Right forelimb (tissue), 1 donor: ENCODE measurements at places on chromosomes 3 and 15.

- no peak for DNase-seq
Measured at GRCh38 chr15:95853350-95853749, 477.1 kb upstream of the NR2F2 start.

DNA sequence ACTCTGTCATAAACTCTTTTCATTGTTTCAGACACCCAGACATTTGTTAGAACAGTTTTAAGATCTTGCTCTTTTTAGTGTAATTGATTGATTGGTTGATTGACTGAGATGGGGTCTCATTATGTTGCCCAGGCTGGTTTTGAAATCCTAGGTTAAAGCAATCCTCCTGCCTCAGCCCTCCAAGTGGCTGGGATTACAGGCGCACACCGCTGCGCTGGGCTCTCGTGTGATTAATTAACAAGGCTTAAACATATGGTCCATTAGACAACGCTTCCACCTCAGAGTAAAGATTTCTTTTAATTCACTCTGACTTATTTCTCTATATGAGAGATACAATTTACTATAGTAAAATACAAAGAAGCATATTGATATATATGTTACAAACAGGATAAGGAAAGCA, 114.0 kb upstream of the C2CD4B start:
- DNase-seq = no peak

DNA sequence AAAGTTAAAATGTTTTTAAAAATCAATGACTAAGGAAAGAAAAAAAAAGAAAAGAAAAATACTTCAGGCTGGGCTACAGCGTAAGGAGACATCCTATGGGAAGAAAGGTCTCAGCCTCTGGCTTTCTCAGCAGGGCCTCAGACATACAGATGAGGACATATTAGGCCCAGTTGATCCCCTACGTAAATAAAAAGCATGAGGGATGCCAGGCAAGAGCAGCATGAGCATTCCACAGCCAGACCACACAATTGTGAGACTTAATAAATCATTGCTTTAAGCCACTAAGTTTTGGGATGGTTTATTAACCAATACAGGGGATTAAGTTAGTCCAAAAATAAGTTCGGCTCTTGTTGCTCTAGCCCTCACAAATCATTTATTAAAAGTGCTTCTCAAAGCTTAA, 394.1 kb upstream of the NECTIN3 start:
- DNase-seq = no peak

DNA sequence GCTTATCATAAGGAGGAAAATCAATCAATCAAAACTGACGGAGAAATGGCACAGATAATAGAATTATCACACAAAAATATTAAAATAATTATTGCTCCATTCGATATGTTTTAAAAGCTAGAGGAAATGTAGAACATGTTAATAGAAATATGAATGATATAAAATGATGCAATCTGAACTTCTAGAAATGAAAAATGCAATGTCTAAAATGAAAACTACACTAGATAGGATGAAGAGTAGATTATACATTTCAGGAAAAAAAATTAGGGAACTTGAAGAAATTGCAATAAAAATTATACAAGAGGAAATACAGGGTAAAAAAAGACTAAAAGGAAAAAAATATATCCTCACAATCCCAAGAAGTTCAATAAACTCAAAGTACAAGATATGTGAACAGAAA, 80.2 kb upstream of the TP63 start:
- no peak for DNase-seq

- DNase-seq = no peak
Measured at GRCh38 chr15:97944724-97945123, 15.8 kb upstream of the ARRDC4 start.

- no peak for DNase-seq
Measured at GRCh38 chr3:169615833-169616232, 47.7 kb downstream of the MECOM start.

- no peak for DNase-seq
Measured at GRCh38 chr15:28184166-28184565, 85.1 kb upstream of the OCA2 start.

GRCh38 chr15:84151205-84151931, 84.2 kb upstream of the GOLGA6L4 start:
- no peak for DNase-seq

- DNase-seq = no peak
Measured at GRCh38 chr15:70922119-70922518, 29.5 kb downstream of the LRRC49 start.

GRCh38 chr15:99951511-99951910, 218.3 kb upstream of the LYSMD4 start:
- peak; percentile 48 for DNase-seq

DNA sequence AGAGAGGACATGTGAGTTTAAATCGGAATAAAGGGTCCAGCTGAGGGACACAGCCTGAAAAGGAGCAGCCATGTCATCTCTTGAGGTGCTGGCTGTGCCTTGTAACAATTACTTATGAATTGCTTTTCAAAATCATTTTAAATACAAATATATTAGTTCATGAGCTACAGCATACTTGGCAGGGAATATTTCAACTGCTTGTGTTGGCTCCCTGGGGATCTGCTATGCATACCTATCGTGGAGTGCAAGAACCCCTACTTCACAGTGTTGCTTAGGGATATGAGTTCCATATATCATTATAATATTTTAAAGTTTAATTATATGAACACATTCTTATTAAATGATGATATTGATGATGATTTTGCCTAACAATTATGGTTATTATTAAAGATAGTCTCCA, 19.1 kb upstream of the P2RY14 start:
- DNase-seq = no peak

DNA sequence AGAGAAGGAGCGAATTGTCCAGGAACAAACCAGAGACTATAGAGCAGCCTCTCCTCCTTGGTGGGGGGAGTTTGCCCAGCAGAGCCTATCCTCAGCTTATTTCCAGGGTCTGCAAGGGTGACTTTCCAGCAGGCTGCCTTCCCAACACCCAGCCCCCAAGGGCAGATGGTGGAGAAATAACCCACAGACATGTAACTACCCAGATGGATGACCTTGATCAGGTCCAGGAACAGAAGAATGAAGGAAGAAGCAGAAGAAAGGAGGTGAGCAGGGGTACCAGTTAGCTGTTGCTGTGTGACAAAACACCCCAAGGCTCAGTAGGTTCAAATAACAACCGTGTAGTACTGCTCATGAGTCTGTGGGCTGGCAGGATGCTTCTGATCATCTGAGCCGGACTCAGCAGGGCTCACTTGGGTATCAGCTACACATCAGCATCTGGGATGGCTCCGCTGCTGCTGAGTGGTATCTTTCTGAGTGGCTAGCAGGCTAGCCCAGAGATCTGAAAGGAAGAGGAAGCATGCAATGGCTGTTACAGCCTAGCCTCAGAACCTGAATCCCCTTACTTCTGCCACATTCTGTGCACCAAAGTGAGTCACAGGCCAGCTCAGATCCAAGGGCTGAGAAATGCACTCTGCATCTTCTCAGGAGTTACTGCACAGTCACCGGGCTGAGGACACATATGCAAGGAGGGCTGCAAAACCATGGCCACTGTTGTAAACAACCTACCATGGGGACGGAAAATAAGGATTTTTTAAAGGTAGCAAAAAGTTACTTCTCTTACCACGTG, 22.2 kb upstream of the TXNRD3 start:
- DNase-seq = no peak

- no peak for DNase-seq
Measured at GRCh38 chr15:67852418-67852817, 12.6 kb upstream of the RNU6-1 start.

GRCh38 chr3:155744626-155745324, at the start of gene PLCH1:
Gene PLCH1 (minus strand): TSS chr3:155745071. CDS start chr3:155704224, 40,847 bp downstream.
- peak; percentile 71 for DNase-seq

DNA sequence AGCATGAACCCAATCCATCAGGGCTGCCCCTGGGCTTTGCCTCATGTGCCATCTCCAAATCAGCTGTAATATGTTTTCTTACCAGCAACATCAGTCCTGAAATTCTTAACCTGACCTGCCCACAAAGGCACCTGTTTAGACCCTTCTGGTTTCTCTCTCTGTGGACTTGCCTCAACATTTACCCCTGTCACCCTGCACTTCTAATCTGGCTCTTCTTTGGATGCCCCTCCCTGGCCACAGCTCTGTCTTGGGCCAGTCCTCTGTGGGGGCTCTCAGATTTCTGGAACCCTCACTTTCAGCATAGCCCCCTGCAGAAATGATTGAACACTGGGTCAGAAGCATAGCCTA, 168.7 kb upstream of the STAC start:
- DNase-seq = no peak

- DNase-seq = no peak
Measured at GRCh38 chr15:41258750-41259471, 27.8 kb downstream of the CHP1 start.

DNA sequence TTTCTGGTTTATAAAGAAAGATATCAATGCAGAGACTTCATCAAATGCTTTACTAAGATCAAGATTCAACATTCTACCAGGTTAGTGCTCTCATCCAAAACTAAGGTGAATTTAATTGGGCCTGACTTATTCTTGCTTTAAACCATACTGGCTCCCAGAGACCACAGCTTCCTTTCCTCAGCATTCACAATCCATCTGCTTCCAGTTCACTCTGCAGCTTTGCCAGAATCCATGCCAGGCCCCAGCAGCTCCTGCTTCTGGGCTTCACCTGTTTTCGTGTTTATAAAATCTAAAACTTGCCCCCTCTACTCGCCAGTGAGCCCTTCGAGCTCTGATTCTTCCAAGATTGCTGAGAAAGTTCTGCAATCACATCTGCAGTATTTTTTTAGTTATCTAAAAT, 2.3 kb downstream of the CPB1 start:
- DNase-seq = no peak

DNA sequence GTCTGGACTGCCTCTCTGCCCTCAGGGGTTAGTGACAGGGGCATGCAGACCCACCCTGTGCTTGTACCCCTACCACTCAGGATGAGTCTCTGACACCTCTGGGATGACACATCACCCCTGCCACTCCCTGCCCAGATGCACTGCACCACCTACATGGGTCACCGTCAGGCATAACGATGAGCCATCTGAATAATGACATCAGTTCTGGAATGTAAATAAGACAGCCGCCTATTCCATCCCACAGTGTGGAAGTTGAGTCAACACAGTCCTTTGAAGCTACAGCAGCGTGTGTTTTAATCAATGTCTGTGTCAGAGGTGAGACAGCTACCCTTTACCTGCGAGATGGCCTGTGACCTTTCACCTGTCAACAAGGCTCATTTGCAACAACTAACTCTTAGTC, 268.7 kb upstream of the ARRDC4 start:
- DNase-seq = no peak

GRCh38 chr3:73107676-73108187, 46.3 kb downstream of the EBLN2 start:
- no peak for DNase-seq

DNA sequence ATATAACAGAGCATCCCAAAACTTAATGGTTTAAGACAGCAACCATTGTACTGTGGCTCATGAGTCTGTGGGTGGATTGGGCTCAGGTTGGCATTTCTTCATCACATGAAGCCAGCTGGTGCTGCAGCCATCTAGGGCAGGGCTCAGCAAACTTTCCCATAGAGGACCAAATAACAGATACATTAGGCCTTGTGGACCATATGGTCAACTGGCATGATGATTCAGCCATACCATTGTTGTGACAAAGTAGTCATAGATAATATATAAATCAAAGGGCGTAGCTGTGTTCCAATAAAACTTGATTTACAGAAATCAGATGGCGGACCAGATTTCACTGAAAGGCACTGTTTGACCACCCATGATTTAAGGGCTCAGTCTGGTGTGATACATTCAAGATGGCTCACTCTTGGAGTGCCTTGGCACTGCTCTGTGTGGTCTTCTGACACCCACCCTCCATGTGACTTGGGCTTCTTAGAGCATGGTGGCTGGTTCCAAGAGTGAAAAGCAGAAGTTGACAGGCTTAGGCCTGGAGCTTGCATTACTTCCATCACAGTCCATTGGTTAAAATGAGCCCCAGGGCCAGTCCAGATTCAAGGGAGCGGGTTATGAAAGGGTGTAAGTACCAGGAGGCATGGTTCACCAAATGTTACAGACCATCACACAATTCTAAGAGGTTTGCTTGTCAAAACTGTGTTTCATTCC, 40.8 kb upstream of the BHLHE40 start:
- DNase-seq = no peak

- DNase-seq = no peak
Measured at GRCh38 chr3:88150371-88150770, 612 bp downstream of the C3orf38 start.

- no peak for DNase-seq
Measured at GRCh38 chr3:112721231-112721630, 80.3 kb upstream of the CCDC80 start.

- no peak for DNase-seq
Measured at GRCh38 chr15:66276546-66276945, 16.8 kb upstream of the DIS3L start.

GRCh38 chr15:55872471-55872870, 120.9 kb downstream of the NEDD4 start:
- no peak for DNase-seq

DNA sequence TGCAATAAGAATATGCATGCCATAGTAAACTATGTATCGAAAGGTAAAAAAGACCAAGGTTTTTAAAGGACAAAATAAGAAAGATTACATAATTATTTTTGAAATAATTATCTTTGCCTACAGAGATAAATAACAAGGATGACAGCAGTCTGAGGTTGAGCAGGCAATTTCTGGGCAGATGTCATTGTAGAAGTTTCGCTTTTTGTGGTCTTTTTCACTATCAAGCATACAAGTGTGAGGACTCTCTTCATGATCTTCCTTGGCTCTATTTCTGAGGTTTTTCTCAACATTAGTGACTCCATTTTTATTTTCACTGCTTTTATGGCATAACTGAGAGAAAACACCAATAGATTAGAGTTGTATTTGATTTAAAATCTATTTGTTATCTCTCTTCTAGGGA, 1337.9 kb upstream of the EPHA6 start:
- no peak for DNase-seq

DNA sequence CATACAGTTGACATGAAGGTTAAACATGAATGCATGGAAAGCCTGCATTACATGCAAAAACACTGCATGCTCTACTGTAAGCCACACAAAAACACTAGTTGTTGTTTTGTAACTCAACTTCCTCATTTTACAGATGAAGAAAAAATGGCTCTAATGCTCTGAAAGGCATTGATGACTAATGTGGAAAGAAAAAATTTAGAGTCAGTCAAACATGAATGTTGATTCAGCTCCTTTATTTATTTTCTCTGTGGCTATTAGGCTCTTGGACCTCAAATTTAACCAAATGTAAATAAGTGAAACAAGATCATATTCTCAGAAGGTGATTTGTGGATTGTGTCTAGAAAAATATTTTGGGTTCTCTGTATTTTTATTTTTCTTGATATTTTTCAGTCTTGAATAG, 336.7 kb upstream of the ZNF717 start:
- no peak for DNase-seq
